ENCODE measurements at places on chromosomes 2 and 18. TPM values are rescaled to one million over a fixed set of nuclear protein-coding genes. Genes with fewer than 3 reads are reported as not detected.

The TANC1 gene
- total RNA-seq = 43.3 TPM

The UBE2E3 gene
- 31.5 TPM for total RNA-seq

The SATB2 gene
- total RNA-seq = 0.88 TPM

The IL37 gene
- not detected for total RNA-seq
